ENCODE measurements at places on chromosomes 4 and X. TPM values are rescaled to one million over a fixed set of nuclear protein-coding genes. Genes with fewer than 3 reads are reported as not detected.
A peak's percentile ranks its signal among the peaks of the same experiment; 100 is the strongest.

The USP51 gene
- not detected for total RNA-seq

The DCAF4L1 gene
- not detected for total RNA-seq

The HSFX3 gene
- not detected for total RNA-seq

The MPP1 gene
- total RNA-seq = 28.7 TPM

The TMPRSS11F gene
- total RNA-seq = not detected

The PNMA3 gene
- not detected for total RNA-seq

The BEX3 gene
- 37.8 TPM for total RNA-seq

DNA sequence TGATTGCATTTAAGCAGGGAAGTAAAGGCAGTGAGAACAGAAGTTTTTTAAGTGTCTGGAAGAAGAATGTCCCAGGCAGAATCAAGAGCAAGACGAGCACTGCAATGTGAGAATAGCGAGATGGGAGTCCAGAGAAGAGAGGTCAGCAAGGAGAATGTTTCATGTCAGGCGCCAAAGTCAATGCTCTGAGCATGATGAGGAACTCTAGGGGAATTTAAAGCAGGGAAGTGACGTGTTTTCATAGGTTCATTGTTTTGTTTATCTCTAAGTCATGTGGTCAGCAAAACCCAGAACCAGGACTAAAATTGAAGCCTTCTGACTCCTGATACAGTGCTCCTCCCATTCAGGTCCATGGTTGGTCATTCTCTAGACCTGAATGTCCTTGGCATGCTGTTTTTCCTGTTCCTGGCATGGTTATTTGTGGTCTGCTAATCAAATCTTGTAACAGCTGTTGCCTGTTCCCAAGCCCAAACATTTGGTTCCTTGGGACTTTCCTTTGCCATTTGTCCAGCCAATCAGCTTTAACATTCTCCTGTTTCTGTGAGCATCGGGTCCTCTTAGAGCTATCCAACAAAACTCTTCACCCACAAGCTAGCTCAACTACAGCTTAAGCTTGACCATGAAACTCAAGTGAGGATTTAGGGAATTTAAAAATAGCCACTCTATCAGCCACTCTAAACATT lies 37.7 kb downstream of the PTCHD1 start:
- no peak overlapping the region for H3K4me3 ChIP-seq
- no peaks in the 10 kb centered on the region for H3K4me1 ChIP-seq
- no peaks in the 10 kb centered on the region for H3K27me3 ChIP-seq
- peak overlapping the region; percentile 40 for H3K27ac ChIP-seq

DNA sequence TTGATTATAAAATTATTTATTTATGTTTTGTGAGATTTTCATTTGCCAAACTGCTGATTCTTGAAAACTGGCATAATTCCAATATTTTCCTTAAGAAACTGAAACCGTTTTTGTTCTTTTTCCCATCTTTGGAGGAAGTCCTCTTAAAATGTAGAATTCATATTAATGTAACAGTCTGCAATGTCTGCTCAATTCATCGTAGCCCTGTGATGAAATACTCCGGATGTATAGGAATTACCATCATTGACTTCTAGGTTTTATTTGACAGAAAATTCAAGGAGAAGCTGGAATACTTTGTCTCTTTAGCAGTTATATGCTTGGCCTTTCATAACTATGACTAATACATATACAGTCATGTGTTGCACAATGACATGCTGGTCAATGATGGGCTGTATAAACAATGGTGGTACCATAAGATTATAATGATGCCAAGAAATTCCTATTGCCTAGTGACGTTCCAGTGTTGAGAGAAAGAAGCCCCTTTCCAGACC lies 185.0 kb upstream of the GPRIN3 start:
- no peak for DNase-seq
- peaks cover 4% of the 10 kb centered on the region for H3K4me1 ChIP-seq
- H3K27ac ChIP-seq = no peak overlapping the region
- H3K27me3 ChIP-seq = no peaks in the 10 kb centered on the region
- no peak overlapping the region for H3K4me3 ChIP-seq

- no peak overlapping the region for H3K27ac ChIP-seq
- H3K4me3 ChIP-seq = no peak overlapping the region
- no peaks in the 10 kb centered on the region for H3K27me3 ChIP-seq
- H3K36me3 ChIP-seq = no peaks in the 10 kb centered on the region
Observed at GRCh38 chrX:63920875-63921274, 135.9 kb upstream of the ARHGEF9 start.

GRCh38 chrX:68842351-68842750 lies 13.5 kb downstream of the EFNB1 start:
- H3K4me1 ChIP-seq = peaks cover 5% of the 10 kb centered on the region
- no peak overlapping the region for H3K4me3 ChIP-seq
- H3K27ac ChIP-seq = peak overlapping the region; percentile 86
- peak; percentile 69 for DNase-seq
- H3K27me3 ChIP-seq = no peaks in the 10 kb centered on the region

DNA sequence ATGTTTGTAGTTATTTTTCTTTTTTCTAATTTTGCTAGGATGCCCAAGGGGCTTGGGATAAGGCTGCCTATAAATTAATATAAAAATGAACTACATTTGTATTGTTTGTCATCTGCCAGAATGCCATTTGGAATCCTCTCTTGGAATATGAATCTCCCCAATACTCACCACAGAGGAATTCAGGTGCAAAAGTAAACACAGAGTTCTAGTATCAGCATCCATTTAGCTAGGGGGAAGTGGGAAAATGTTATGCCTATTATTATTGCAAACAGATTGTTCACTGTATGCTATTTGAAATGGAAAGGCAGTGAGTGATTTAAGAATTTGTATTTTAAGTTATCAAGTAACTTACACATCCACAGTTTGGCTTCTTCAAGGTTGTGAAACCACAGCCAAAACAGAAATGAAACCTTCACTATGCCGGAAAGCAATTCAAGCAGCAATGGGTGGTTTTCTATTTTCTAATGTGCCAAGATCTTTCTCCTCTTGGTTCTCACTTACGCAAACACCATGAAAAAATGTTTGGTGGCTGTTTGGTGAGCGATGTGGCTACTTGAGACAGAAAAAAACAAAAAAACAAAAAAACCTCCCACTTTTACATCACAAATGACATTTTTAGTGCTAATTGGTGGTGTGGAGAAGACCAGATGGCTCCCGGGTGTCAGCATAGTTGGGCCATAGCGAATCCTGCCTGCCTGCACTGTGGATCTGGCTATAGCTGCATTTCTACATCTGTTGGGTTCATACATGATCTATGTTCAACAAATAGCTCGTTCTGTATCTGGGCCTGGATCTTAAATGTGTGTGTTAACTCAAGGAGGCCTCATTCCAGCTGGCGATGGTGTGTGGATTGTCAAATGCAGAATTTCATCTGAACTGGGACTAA lies 200.8 kb upstream of the GIMD1 start:
- DNase-seq = no peak
- no peak overlapping the region for H3K4me3 ChIP-seq

GRCh38 chr4:176507845-176508533 lies 188.2 kb downstream of the SPCS3 start:
- H3K4me3 ChIP-seq = no peak overlapping the region
- H3K27ac ChIP-seq = no peak overlapping the region
- DNase-seq = no peak
- no peaks in the 10 kb centered on the region for H3K27me3 ChIP-seq

DNA sequence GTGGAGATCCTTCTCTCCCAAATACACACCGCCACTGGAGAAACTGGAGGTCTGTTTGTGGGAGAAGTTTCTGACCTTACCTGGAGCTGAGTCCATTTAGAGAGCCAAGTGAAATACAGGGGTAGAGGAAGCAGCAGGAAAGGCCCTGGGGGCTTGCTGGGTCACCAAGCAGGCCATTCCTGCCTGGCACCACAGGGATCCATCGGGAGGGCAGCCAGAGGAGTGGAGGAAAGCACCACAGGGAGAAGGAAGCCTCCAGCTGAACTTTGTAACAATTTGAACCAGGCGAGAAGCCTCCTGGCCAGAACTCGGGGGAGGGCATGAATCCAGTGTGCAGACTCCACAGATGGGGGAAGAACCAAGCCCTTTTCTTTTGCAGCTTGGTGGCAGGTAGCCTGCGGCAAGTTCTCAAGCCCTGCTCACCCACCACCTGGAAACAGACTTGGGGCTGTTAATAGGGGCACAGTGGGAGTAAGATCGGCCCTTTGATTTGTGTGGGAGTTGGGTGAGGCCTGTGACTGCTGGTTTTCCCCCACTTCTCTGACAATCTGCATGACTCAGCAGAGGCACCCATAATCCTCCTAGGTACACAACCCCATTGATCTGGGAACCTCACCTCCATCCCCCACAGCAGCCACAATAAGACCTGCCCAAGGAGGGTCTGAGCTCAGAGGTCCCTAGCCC lies 94.6 kb downstream of the IRS4 start:
- no peaks in the 10 kb centered on the region for H3K27me3 ChIP-seq
- H3K4me3 ChIP-seq = no peak overlapping the region
- DNase-seq = no peak
- no peaks in the 10 kb centered on the region for H3K36me3 ChIP-seq
- H3K4me1 ChIP-seq = no peaks in the 10 kb centered on the region
- H3K27ac ChIP-seq = no peak overlapping the region

DNA sequence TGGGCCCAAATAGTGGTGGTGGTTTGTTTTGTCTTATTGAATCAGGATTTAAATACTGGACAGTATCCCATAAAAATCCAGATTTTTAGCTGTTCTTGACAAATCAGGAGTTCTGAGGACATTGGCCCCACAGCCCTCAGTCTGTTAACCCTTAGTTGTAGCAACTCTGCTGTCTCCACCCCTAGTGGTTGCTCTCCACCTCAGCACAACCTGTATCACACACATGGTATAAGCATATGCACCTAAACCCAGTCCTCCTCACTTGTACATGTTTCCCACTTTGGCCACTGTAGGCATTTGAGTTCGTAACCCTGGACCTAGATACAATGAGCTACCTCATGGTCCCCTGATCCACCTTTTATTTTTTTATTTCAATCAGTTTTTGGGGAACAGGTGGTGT lies 75.9 kb downstream of the MRPL1 start:
- H3K36me3 ChIP-seq = peaks cover 3% of the 10 kb centered on the region
- no peaks in the 10 kb centered on the region for H3K27me3 ChIP-seq
- H3K27ac ChIP-seq = no peak overlapping the region
- DNase-seq = no peak
- no peak overlapping the region for H3K4me3 ChIP-seq
- no peaks in the 10 kb centered on the region for H3K4me1 ChIP-seq

- no peak for DNase-seq
- no peaks in the 10 kb centered on the region for H3K4me1 ChIP-seq
- no peaks in the 10 kb centered on the region for H3K36me3 ChIP-seq
- H3K4me3 ChIP-seq = no peak overlapping the region
- no peaks in the 10 kb centered on the region for H3K27me3 ChIP-seq
- H3K27ac ChIP-seq = no peak overlapping the region
Observed at GRCh38 chr4:37561196-37561802, 124.9 kb downstream of the RELL1 start.
